ENCODE measurements at places on chromosomes 1 and 21. TPM values are rescaled to one million over a fixed set of nuclear protein-coding genes. Genes with fewer than 3 reads are reported as not detected.

The SPRR2G gene
- not detected for total RNA-seq

The MXRA8 gene
- total RNA-seq: 0.75 TPM

The ABCA4 gene
- total RNA-seq: 0.12 TPM

The MRPL9 gene
- total RNA-seq: 136 TPM

The KRTAP12-2 gene
- total RNA-seq: not detected

The SCAF4 gene
- 65.7 TPM for total RNA-seq

The OR2L2 gene
- 0.07 TPM for total RNA-seq

The PEX10 gene
- total RNA-seq: 24.2 TPM

The TTC39A gene
- 0.12 TPM for total RNA-seq

The TAS1R2 gene
- not detected for total RNA-seq

The DEPDC1 gene
- total RNA-seq: 10.8 TPM

The SON gene
- total RNA-seq: 351 TPM

The LRRIQ3 gene
- total RNA-seq: 0.17 TPM

The TRPM2 gene
- total RNA-seq: 9.8 TPM

The AURKAIP1 gene
- 146 TPM for total RNA-seq

The KRTAP11-1 gene
- total RNA-seq: not detected

The FCGR3B gene
- not detected for total RNA-seq

The SPRR4 gene
- total RNA-seq: not detected

The SLC44A5 gene
- not detected for total RNA-seq

The ADAMTS5 gene
- total RNA-seq: not detected

The CFHR2 gene
- total RNA-seq: 0.37 TPM

The AMY2B gene
- total RNA-seq: 3.2 TPM

The SHISAL2A gene
- total RNA-seq: 5.0 TPM

The PIGC gene
- 23.9 TPM for total RNA-seq

The HES4 gene
- total RNA-seq: 5.0 TPM

The PDE4B gene
- 10.9 TPM for total RNA-seq

The YY1AP1 gene
- total RNA-seq: 64.3 TPM

The VWA5B1 gene
- total RNA-seq: not detected

The EXO5 gene
- total RNA-seq: 17.2 TPM

The RABGGTB gene
- total RNA-seq: 235 TPM

The RASSF5 gene
- 193 TPM for total RNA-seq

The CD244 gene
- not detected for total RNA-seq

The STYXL2 gene
- not detected for total RNA-seq

The HOOK1 gene
- total RNA-seq: 1.6 TPM

The NSL1 gene
- 37.3 TPM for total RNA-seq

The LINGO4 gene
- total RNA-seq: not detected

The CLCA4 gene
- not detected for total RNA-seq

The PDZK1IP1 gene
- not detected for total RNA-seq

The ACTL8 gene
- total RNA-seq: not detected

The ALPL gene
- not detected for total RNA-seq

The ORC1 gene
- 44.2 TPM for total RNA-seq

The KRTAP12-3 gene
- total RNA-seq: not detected

The LYSMD1 gene
- total RNA-seq: 5.2 TPM

Measured in activated CD4-positive, alpha-beta T cell treated with anti-CD3 and anti-CD28 coated beads, Interleukin-2, amount 10 ng/mL, durations not matched to agents 24 days and 14 days (primary cell).